ENCODE measurements at places on chromosomes 4 and X.

DNA sequence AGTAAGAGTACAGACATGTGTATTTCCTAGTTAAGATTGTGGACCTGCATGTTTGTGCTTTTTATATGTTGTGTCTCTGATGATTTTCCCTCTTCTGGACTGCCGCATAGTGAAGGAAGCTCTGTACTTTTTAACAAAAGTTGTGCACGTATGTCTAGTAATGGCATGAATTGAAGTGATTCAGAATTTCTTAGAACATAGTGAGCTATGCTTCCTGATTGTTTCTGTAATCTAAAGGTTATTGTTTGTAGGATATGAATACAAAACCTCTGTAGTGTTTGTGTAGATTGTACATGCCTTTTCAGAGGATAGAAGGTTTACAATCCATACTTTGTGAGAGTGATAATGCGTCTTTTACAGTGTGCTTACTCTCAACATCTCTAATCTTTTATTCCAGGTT lies 37.0 kb upstream of the NUDT6 start:
- no peak for DNase-seq

DNA sequence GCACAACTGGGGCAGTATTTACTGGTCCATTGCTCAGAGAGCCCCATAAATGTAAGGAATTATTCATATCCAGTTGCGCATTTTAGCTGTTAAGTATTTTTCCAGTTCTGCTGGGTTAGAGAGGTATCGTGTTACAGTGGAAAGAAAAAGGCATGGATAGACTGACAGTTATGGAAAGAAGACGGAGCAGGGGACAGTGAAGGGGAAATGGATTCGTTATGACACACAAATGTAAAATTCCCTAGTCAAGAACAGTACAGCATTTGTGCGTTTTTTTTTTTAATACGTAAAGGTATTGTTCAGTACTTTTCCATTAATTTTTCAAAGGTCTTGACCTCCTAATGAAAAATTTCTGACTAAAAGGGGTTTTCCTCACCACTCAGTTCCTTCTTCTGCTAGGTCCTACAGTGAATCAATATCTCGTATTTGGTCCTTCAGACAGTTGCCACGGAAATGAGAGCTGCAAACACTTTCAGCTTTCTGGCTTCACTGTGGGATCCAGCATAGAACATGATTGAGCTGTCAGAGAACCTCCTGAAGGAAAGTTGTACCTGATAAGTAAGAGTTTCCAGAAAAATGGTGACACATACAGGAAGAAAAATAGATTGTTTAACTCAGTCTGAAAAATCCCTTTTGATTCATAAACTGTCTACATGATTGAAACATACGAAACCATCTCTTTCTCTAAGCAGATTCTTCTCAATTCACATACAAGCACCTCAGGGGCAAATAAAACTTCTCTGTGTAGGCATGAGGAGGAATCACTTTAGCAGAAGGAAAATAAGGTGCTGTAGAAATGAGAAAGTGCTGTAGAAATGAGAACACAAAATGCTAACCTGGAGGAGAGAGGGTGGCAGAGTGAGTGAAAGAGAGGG lies 21.8 kb upstream of the BBS12 start:
- no peak for DNase-seq

- DNase-seq, result no peak
Measured at GRCh38 chr4:22179124-22179874, 230.7 kb upstream of the KCNIP4 start.

DNA sequence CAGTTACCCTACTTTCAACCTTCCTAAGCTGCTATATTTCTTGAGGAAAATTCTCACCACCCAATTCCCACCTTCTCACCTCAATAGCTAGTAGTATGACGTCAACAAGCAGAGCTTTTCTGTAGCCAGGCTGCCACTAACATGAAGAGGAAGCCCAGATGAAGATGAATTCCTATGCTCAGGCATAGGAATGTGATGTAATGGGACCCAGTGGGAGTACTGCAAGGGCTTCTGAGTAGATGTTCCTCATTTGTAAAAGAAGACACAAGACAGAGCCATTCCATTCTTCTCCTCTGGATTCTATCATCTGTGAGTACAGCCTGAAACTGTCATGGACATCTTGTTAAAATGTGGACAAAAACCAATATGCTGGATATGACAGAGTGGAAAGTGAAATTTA lies 81.6 kb upstream of the KLF3 start:
- DNase-seq, result no peak

- no peak for DNase-seq
Measured at GRCh38 chrX:2692221-2693112, 1.4 kb downstream of the CD99 start.

DNA sequence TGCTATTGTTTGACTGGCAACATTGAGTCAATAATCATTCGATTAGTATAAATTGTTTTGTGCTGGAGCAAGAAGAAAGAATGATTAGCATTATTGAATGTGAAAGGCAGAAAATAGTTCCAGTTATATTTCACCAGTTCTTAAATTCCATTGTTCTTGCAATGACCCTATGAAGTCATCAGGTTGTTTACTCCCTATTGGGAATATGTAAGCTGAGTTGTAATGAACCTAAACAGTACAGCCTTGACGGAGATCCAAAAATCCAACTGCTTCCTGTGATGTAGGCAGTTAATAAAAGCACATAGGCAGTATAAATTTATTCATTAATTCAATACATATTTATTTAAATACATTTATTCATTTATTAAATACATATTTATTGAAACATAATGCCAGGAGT lies 947.5 kb downstream of the PCDH7 start:
- DNase-seq, result no peak
